ENCODE measurements at places on chromosomes 16 and 17. TPM values are rescaled to one million over a fixed set of nuclear protein-coding genes. Genes with fewer than 3 reads are reported as not detected.

DNA sequence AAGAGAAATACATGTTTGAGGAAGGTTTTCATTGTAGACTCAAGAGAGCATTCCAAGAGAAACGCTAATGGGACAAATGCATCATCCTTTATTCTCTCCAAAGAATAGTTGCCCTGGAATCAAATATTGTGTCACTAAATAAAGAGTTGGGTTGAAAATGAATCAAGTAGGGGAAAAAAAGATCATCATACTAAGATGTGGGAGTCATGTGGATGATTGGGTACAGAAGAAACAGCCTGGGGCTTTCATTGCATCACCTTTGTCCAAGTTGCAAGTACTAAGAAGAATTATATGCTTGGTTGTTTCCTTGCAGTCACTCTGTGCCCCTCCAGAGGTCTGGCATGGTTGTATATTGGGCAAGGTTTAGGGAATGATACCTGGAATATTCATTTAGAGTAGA, 658.9 kb downstream of the TOX3 start:
- no peaks in the 10 kb centered on the region for H3K4me1 ChIP-seq
- DNase-seq, result no peak
- no peaks in the 10 kb centered on the region for H3K36me3 ChIP-seq

The CRHR1 gene
- total RNA-seq, result not detected

The TM4SF5 gene
- not detected for total RNA-seq

The CCL17 gene
- 0.64 TPM for total RNA-seq
